ENCODE measurements at places on chromosomes 5 and 9.

GRCh38 chr5:151280443-151280842 lies 23.1 kb downstream of the SLC36A3 start:
- DNase-seq: no peak

DNA sequence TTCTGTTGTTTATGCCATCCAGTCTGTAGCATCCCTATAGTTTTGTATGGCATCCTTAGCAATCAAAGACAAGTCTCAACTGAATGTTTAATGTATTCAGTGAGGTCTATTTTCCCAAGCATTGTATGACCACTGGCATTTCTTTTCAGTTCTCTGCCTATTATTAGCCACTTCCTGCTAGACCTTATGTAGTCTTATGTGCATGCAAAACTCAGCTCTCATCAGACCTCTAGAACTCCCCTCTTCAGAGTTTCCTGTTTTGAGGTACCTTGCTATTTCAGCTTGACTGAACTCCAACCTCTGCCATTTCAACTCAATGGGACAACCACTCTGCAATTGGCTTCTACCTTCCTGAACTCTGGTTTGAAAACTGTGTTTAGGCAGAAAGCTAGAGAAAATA lies 113.2 kb downstream of the SLC25A46 start:
- DNase-seq: no peak

DNA sequence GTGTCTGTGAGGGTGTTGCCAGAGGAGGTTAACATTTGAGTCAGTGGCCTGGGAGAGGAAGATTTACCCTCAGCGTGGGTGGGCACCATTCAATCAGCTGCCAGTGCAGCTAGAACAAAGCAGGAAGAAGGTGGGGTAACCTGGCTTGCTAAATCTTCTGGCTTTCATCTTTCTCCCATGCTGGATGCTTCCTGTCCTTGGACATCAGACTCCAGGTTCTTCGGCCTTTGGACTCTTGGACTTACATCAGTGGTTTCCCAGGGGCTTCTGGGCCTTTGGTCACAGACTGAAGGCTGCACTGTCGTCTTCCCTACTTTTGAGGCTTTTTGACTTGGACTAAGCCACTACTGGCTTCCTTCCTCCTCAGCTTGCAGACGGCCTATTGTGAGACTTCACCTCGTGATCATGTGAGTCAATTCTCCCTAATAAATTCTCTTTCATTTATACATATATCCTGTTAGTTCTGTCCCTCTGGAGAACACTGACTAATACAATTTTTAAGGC lies 38.1 kb downstream of the PBX3 start:
- DNase-seq: peak; percentile 26

DNA sequence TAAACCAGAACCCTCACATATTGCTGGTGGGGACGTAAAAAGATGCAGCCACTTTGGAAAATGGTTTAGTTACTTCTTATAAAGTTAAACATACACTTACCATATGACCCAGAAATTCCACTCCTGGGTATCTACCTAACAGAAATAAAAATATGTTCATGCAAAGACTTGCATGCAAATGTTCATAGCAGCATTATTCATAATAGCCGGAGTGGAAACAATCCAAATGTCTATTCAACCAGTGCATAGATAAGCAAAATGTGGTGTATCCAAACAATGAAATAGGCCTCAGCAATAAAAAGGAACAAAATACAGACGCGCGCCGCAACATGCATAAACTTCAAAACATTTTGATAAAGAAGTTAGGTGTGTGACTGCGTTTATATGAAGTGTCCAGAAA lies 11.6 kb downstream of the EGR1 start:
- no peak for DNase-seq

DNA sequence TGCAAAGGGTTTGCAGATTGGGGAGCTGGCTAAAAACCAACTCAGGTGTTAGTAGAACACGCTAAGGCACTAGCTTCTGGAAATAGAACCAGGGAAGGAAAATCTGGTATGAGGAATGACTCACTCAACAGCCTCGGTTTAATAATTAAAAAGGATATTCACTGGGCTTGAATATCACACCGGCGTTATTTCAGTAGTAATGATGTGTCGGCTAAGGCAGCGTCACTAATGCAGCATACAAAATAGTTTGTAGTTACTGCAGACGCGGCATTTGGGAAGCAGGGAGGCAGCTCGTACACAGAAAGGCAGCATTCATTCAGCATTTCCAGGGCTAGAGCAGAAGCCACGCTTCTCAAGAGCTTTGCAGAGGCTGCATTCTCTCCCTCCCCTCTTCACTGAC lies 1.7 kb downstream of the ADRA1B start:
- no peak for DNase-seq

Measured in activated CD4-positive, alpha-beta T cell treated with anti-CD3 and anti-CD28 coated beads for 4 hours (primary cell).